ENCODE measurements at places on chromosomes 3 and 15. TPM values are rescaled to one million over a fixed set of nuclear protein-coding genes. Genes with fewer than 3 reads are reported as not detected.
A peak's percentile ranks its signal among the peaks of the same experiment; 100 is the strongest.

SFMBT1 gene
- 29.7 TPM for total RNA-seq

GPR171 gene
- 153 TPM for total RNA-seq

LIPC gene
- total RNA-seq = 9.0 TPM

GRCh38 chr3:62070891-62071290 lies 302.5 kb downstream of the FEZF2 start:
- no peak for DNase-seq
- no peak overlapping the region for H3K4me3 ChIP-seq
- H3K36me3 ChIP-seq = no peaks in the 10 kb centered on the region
- no peak overlapping the region for H3K27ac ChIP-seq

- no peaks in the 10 kb centered on the region for H3K4me1 ChIP-seq
- no peak overlapping the region for H3K4me3 ChIP-seq
- peaks cover 3% of the 10 kb centered on the region for H3K27me3 ChIP-seq
These were observed 15.1 kb downstream of the VEPH1 start for GRCh38 chr3:157488144-157488543.

GRCh38 chr15:49036650-49037545 lies 9.3 kb downstream of the SECISBP2L start:
- H3K36me3 ChIP-seq = peaks cover 19% of the 10 kb centered on the region
- no peak overlapping the region for H3K4me3 ChIP-seq
- no peak for DNase-seq
- peaks cover 22% of the 10 kb centered on the region for H3K4me1 ChIP-seq
- no peak overlapping the region for H3K27ac ChIP-seq
- H3K27me3 ChIP-seq = no peaks in the 10 kb centered on the region

GRCh38 chr15:69755551-69756310 lies 303.1 kb downstream of the RPLP1 start:
- peaks cover 23% of the 10 kb centered on the region for H3K27me3 ChIP-seq
- peaks cover 70% of the 10 kb centered on the region for H3K4me1 ChIP-seq
- peak overlapping the region; percentile 9 for H3K4me3 ChIP-seq
- H3K36me3 ChIP-seq = peaks cover 56% of the 10 kb centered on the region
- DNase-seq = peak; percentile 91

- H3K27me3 ChIP-seq = peaks cover 65% of the 10 kb centered on the region
- H3K27ac ChIP-seq = no peak overlapping the region
- no peak overlapping the region for H3K4me3 ChIP-seq
- no peaks in the 10 kb centered on the region for H3K36me3 ChIP-seq
- peak; percentile 16 for DNase-seq
These were observed 2.1 kb downstream of the ITGA11 start for GRCh38 chr15:68429691-68430470.

- H3K4me1 ChIP-seq = peaks cover 22% of the 10 kb centered on the region
- DNase-seq = no peak
- no peak overlapping the region for H3K27ac ChIP-seq
- no peaks in the 10 kb centered on the region for H3K27me3 ChIP-seq
- peaks cover 4% of the 10 kb centered on the region for H3K36me3 ChIP-seq
These were observed 58.3 kb upstream of the RASGRP1 start for GRCh38 chr15:38622908-38623307.

- no peak overlapping the region for H3K27ac ChIP-seq
- H3K27me3 ChIP-seq = no peaks in the 10 kb centered on the region
- no peak for DNase-seq
- H3K36me3 ChIP-seq = peaks cover 33% of the 10 kb centered on the region
- peaks cover 2% of the 10 kb centered on the region for H3K4me1 ChIP-seq
These were observed 131.6 kb downstream of the C3orf70 start for GRCh38 chr3:185021256-185021655.

DNA sequence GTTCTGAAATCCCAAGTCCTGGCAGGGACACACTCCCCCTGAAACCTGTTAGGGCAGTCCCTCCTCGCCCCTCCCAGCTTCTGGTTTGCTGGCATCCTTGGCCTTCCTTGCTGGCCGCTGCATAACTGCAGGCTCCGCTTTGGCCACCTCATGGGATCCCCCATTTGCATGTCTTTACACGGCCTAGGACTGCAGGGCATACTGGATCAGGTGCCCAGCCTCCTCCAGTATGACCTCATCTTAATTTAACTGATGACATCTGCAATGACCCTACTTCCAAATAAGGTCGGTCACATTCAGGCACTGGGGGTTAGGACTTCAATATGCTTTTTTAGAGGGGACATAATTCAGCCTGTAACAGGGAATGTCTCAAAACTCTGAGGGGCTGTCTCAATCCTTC lies 173.3 kb downstream of the RAB11A start:
- peaks cover 58% of the 10 kb centered on the region for H3K27me3 ChIP-seq
- no peak overlapping the region for H3K27ac ChIP-seq
- no peaks in the 10 kb centered on the region for H3K36me3 ChIP-seq
- H3K4me3 ChIP-seq = no peak overlapping the region
